ENCODE measurements at places on chromosomes 13 and 19.
A peak's percentile ranks its signal among the peaks of the same experiment; 100 is the strongest.

GRCh38 chr19:3269916-3270671 is 45.6 kb downstream of the CELF5 start:
- no peak for DNase-seq

DNA sequence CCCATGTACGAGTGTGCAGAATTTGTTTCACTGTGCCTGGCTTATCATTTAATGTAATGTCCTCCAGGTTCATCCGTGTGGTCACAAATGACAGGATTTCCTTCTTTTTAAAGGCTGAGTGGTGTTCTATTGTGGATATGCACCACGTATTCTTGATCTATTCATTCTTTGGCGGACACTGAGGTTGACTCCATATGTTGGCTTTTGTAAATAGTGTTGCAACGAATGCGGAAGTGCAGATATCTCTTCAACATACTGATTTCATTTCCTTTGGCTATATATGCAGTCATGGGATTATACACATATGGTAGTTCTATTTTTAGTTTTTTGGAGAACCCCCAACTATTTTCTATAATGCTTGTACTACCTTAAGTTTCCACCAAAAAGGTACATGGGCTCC is 13.0 kb downstream of the OR7A5 start:
- no peak for DNase-seq

DNA sequence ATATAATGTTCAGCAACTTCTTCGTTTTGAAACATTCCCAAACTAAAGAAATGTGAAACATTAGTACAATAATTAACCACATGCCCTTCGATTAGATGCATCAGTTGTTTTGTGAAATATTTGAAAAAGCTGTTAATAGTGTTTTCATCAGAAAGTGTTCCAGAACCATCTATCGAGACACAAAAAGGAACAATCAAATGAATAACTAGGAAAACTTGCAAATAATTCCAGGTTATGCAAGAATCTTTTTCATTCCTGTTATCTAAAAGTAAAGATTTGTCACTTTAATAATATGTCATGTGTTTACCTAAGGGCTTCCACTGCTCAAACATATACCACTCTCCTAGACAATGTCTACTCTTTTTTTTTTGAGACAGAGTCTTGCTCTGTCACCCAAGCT is 904.2 kb upstream of the MIR17HG start:
- no peak for DNase-seq

DNA sequence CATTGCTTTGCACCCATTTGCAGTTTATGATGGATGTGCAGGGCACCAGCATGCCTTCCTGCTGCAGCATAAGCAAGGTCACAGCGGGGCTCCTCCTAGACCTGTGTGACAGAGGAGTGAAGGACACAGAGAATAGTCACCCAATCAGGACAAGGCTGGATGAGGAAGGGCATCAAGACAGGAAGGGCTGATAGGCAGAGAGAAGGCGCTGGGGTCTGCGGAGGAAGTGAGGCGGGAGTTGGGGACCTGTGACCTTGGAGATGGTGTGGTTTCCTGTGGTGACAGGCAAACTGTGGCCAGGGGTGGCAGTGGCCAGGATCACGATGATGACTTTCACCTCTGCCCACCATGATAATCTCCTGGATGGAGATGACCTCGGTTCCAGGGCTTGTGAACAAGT is 16.4 kb upstream of the KCTD15 start:
- no peak for DNase-seq

DNA sequence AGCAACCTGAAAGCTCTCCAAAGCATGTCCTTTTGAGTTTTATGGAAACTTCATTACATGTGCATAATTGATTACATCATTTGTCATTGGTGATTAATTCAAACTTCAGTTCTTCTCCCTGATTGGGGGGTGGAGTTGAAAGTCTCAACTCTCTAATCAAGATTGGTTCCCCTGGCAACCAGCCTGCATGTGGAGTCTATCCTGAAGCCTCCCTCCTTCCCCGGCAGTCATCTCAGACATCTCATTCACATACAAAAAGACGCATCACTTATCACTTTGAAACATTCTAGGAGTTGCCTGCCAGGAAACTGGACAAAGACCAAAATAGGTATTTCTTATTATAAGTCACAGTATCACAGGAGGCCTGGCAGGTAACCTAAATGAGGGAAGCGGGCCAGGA is 50.5 kb downstream of the TEX26 start:
- no peak for DNase-seq

GRCh38 chr19:10644260-10645007 is 9.7 kb upstream of the ILF3 start:
- DNase-seq, result peak; percentile 90

- DNase-seq, result peak; percentile 19
These were observed 20.7 kb downstream of the NDFIP2 start for GRCh38 chr13:79501538-79502232.

DNA sequence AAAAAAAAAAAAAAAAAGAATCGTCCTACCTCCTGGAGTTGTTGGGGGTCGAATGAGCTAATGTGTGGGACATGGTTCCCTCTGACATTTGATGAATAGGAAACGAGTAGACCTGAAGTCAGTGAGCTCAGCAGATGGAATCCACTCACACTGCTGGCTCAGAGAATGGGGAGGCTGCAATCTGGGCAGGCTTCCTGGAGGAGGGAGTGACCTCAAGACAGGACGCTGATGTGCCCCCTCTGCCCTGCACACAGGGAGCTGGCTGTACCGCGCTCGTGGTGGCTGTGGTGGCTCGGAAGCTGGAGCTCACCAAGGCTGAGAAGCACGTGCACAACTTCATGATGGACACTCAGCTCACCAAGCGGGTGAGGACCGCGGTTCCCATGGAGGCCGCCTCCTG is 19.8 kb upstream of the ARRDC2 start:
- DNase-seq, result no peak

GRCh38 chr13:20198781-20199180 is 6.0 kb upstream of the GJB2 start:
- no peak for DNase-seq

DNA sequence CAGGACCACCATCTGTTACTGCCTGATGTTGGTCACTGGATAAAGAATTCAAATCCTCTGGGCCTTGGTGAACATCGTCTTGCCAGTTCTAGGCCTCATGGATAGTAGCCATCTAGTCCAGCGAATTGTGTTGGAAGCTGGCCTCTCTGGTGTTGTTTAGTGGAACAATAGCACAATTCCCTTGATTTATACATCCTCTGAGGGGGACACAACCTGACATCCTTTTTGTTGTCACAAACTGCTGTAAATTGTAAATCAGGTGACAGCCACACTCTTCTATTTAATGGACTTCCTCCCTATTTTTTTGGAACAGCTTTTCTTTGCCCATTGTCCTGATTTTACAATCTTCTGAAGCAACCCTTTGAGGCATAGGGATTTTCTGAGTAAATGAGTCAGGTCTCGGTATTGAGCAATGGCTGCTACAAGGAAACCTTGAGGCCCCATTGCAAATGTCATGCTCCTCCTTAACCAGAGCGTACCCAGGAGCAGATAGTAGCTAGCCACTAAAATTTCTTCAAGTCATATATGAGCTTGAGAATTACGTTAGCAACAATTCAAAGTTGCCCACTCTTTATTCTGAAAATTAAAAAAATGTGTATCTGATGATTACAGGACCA is 263.3 kb downstream of the COG6 start:
- no peak for DNase-seq

DNA sequence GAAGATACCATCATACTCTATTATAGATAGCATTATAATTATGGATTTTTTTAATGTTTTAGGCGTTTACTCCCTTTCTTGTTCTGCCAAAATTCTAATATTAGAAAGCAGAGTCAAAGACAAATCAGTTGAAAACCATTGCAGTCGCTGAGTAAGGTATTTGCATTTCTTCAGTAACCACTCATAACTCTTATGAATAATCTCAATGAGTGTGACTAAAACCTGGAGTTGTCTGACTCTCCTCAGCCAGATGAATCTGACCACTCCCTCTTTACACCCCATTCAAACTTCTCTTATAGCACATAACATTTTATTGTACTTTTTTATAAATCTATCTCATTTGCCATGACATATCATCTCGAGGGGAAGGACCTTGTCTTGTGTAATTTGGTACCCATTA is 1006.5 kb downstream of the DIAPH3 start:
- no peak for DNase-seq

- DNase-seq, result no peak
These were observed 2758.2 kb downstream of the PCDH9 start for GRCh38 chr13:64471916-64472315.

DNA sequence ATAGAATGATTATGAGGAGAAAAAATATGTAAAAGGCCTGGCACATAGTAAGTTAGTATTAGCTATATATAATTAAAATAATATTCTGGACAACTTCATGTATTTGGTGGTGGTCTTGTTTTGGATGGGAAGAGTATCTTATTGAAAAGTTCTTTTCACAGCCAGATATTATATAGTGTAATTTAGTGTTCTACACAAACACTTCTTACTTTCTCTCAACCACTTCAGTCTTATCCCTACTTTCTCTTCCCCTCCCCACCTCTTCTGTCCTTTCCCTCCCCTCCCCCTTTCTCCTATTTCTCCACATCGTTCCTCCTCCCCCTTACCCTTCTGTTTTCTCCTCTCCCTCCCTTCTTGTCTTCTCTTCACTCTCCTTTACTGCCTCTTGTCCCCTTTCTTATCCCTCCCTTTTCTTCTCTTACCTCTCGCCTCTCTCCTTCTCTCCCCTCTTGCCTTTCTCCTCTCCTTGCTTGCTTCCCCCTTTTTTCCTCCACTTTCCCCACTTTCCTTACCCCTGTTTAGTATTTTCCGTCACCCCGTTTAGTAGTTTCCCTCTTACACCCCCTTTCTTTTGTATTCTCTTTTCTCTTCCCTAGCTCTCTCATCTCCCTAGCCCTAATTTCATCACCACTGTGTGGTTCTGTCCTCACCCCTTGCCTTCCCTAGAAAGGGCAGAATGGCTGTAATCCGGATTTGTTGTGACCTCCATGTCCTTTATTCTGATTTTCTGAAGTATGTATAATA is 107.2 kb upstream of the MLNR start:
- no peak for DNase-seq

- no peak for DNase-seq
These were observed 55.9 kb downstream of the SACS start for GRCh38 chr13:23377579-23377978.

GRCh38 chr13:99133848-99134247 is 66.8 kb upstream of the UBAC2 start:
- no peak for DNase-seq

GRCh38 chr13:22929381-22930126 is 251.2 kb upstream of the SGCG start:
- DNase-seq, result no peak

GRCh38 chr13:75764251-75764925 is 128.3 kb downstream of the LMO7 start:
- DNase-seq, result no peak

DNA sequence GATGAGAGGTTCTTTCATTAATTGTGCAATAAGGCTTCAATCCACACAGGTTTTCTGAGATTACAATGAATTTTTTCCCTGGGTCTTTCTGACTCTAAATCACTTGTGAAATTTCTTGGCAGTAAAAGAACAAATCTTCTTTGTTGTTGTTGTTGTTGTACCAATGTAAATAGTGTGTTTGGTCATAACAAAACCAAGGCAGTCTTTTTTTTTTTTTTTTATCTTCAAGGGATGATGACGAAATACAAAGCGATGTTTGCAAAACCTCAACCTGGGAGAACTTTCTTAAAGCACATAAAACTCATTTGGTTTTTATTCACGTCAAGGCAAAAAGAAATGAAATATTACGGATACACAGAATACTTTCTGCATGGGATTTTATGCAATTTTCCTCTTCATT is 462.0 kb downstream of the LIG4 start:
- DNase-seq, result no peak

- peak; percentile 75 for DNase-seq
These were observed 11.3 kb upstream of the PLA2G4C start for GRCh38 chr19:48121909-48122371.

GRCh38 chr13:26587251-26587650 is 29.8 kb downstream of the WASF3 start:
- DNase-seq, result no peak

GRCh38 chr19:16586991-16587832 is 15.0 kb upstream of the SLC35E1 start:
- DNase-seq, result no peak

DNA sequence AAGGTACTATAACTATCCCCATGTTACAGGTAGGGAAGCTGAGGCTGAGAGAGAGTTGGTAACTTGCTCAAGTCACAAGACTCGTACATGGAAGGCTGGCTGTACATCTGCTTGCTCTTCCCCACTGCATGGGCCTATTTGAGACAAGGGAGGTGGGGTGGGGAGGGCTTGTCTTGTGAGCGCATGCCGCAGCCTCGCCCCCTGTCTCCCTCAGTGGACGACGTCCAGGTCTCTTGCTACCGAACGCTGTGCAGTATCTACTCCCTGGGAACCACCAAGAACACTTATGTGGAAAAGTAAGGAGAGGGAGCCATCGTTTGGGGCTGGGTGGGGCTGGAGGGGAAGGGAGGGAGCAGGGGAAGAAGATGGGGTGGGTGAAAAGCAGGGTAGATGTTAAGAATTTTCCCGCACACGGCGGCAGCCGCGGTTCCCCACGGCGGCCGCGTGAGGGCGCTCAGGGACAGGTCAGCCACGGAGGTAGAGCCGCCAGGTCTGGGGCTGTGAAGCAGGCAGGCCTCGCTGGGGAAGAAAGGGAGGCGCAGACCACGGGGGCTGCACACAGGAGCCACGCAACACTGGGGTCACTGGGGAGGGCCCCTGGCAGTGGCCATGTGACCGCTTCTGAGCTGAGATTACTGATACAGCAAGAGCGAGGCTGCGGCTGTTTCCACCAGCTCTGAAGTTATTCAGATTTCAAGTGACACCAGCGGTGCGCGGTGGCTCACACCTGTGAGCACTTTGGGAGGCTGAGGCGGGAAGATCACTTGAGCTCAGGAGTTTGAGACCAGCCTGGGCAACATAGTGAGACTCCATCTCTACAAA is 81.5 kb downstream of the RYR1 start:
- peak; percentile 72 for DNase-seq

- peak; percentile 56 for DNase-seq
These were observed 77.0 kb downstream of the LRRC63 start for GRCh38 chr13:46288570-46289259.

- no peak for DNase-seq
These were observed 6.2 kb downstream of the MYO1F start for GRCh38 chr19:8571006-8571411.

GRCh38 chr13:44617648-44618047 is 41.5 kb upstream of the TSC22D1 start:
- DNase-seq, result no peak

GRCh38 chr19:5110546-5110945 is 141.6 kb downstream of the KDM4B start:
- no peak for DNase-seq

DNA sequence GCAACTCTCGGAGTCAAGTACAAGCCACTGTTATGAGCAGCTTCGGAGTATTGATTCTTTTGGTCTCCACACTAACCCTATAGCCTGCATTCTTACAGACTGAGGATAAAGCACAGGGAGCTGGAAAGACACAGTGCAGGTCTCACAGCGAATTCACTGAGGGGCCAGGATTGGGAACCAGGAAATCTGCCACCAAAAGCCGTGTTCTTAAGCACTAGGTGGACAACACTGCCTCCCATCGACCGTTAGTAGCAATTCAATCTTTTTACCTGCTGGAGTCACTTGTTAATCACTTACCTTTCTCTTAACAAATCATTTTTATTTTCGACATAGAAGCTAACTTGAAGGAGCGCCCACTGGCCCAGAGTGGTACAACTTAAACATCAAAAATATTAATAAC is 6.3 kb downstream of the PMIS2 start:
- DNase-seq, result peak; percentile 17
